ENCODE measurements at places on chromosomes 6 and 20. TPM values are rescaled to one million over a fixed set of nuclear protein-coding genes. Genes with fewer than 3 reads are reported as not detected.

GRCh38 chr6:170381562-170381961 is 75.0 kb downstream of the FAM120B start:
- no peak for DNase-seq

DNA sequence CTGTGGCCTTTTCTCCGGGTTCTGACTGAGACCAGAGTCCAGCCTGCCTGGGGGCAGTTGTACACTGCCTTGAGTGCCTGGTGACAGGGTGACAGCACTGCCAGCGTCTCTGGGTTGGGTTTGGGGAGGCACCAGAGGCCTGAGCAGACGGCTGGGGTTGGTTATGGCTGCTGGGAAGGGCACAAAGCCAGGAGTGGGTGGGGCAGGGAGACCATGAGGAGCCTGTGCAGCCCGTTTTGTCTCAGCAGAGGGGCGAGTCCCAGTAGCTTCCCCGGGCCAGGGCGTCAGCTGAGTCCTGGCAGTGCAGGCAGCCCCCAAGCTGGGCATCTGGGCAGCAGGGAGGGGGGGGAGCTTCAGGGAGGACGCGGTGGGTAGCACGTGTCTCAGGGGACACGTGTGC is 15.3 kb upstream of the SULF2 start:
- DNase-seq = no peak

- no peak for DNase-seq
Observed at GRCh38 chr6:111949546-111949945, 76.3 kb upstream of the FYN start.

- DNase-seq = no peak
Observed at GRCh38 chr6:63213325-63213724, 2.1 kb downstream of the FKBP1C start.

GRCh38 chr20:16574656-16575355 is 1.6 kb upstream of the KIF16B start:
- peak; percentile 75 for DNase-seq

GRCh38 chr20:63742381-63743024 is 2.9 kb downstream of the SLC2A4RG start:
- no peak for DNase-seq

DNA sequence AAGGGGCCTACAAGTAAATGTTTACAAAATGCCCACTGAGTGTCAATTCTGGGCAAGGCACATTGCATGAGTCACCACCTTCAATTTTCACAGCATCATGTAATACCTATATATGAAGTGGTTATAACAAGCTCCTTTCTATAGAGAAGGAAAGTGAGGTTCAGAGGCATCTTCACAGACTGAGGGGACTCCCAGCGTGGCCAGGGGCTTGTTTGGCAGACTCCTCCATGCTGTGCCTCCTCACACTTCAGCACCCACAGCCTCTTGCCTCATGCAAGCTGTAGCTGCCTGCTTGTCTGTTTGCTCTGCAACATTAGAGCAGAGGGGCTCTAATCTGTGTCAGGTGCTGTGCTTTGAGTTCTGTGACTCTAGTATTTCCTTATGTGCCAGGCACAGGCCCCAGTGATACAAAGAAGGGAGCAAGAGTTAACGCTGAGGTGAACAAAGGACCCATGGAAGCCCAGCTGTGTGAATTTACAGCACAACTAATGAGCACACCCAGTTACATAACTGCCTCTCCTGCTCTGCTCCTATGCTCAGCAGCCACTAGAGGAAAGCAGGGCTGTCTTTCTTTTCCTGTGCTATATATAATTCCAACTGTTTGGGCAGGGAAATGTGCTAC is 72.3 kb downstream of the ZHX3 start:
- DNase-seq = no peak

GRCh38 chr6:114810468-114810867 is 467.6 kb upstream of the HS3ST5 start:
- no peak for DNase-seq

DNA sequence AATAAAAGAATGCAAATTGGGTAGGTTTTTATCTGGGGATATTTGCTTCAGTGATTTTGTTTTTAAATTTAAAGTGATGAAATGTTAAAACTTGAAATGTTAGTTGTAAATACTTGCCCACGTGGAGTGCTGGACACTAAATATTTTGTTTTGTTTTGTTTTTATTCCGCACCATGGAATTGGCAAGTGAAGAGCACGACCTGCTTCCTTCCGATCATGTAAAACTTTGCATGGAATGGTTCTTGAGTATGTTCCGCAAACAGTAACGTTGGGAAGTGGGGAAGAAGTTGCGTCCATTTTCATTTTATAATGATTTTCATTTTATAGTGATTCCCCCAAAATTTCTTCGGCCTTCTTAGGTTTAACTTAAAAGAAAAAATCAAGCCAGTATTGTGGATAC is 765 bp downstream of the IRAK1BP1 start:
- DNase-seq = no peak

GRCh38 chr20:15242773-15243172 is 905.4 kb upstream of the FLRT3 start:
- no peak for DNase-seq

DNA sequence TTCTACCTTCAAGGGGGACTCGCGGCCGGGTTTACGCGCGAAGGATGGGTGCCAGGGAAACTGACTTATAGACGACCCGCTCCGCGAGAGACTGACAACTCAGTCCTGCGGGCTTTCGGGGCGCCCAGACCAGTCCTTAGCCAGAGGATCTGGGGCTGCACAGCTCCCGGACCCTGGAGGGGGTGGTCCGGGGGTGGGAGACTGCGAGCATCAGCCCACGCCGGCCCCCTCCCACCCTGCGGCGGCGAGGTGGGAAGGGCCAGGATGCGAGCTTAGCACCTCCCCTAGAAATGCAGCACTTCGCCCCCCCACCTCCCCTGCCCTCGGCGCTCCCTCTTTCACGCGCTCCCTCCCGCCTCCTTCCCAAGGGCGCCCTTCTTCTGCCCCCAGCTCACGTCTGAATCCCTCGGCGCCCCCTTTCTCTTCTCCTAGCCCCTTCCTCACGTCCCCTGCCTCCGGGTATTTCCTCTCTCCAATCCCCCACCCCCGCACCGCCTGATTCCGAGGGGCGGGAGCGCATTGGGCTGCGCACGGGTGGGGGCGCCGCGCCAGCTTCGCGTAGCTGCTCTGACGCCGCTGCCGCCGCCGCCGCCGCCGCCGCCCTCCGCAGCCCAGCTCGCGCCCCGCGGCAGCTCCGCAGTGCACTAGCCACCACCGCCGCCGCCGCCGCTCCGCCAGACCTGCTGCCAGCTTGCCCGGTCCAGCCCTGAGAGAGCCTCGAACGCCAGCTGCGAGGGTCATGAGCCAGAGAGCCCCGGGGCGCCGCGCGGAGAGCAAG is at the start of gene SLC32A1:
Gene SLC32A1 (plus strand): TSS at position 639 of the 778 bp plus-strand sequence. CDS start 239 bp downstream, outside the sequence.
- DNase-seq = no peak

DNA sequence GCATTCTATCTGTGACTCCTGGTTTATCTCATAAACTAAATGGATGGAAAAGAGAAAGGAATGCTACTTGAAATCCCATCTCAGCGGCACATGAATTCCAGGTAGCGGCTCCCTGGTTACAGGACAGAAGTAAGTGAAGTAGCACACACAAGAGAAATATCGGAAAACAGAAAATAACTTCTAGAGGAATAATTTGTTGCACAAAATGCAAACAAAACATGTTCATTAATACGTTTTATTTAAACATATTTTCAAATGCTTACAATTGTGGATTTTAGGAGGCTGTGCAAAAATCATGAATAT is 26.5 kb upstream of the RPS6KA2 start:
- DNase-seq = no peak

- peak; percentile 27 for DNase-seq
Observed at GRCh38 chr6:157143171-157143889, 180.0 kb downstream of the TMEM242 start.

GRCh38 chr6:164396071-164397047 is 913.0 kb downstream of the C6orf118 start:
- no peak for DNase-seq

GRCh38 chr6:70673601-70674000 is 5.9 kb downstream of the SMAP1 start:
- DNase-seq = no peak

GRCh38 chr6:62229231-62229630 is 56.8 kb downstream of the KHDRBS2 start:
- no peak for DNase-seq

DNA sequence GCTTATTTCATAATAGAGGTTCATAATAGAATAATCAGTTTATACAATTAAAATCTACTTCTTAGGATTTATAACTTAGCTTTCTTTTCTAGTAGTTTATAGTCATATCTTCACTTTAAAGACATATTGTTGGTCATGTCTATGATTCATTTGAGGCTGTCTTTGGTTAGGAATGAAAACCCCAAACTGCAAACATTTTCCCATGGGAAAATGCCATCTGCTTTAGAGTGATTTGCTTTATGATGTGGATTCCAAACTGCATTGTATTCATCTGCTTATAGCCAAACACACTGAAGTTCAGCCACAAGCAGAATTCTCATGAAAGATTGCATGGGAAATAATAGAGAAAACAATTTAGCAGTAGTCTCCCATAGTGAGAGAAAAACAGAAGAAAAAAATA is 128.0 kb downstream of the RFPL4B start:
- DNase-seq = no peak

DNA sequence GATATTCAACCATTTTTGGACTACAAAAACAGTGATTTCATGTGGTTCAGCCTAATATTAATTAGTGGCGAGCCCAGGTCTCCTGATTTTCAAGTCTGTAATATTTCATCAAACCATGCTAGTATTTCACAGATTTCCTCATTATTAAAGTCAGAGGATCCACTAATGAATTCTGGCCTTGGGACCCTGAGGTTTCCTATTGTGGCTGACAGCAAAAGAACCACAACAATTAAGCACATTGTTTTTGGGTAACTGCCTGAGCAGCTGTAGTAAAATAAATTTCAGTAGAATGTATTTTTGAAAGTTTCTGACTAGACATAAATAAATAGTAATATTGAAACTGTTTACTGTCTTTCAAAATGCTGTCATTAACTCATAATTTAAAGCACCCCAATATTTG is 630.7 kb upstream of the MMS22L start:
- no peak for DNase-seq

GRCh38 chr6:17454316-17455005 is 61.1 kb downstream of the CAP2 start:
- no peak for DNase-seq

GRCh38 chr6:16824845-16825685 is 63.8 kb upstream of the ATXN1 start:
- no peak for DNase-seq

DNA sequence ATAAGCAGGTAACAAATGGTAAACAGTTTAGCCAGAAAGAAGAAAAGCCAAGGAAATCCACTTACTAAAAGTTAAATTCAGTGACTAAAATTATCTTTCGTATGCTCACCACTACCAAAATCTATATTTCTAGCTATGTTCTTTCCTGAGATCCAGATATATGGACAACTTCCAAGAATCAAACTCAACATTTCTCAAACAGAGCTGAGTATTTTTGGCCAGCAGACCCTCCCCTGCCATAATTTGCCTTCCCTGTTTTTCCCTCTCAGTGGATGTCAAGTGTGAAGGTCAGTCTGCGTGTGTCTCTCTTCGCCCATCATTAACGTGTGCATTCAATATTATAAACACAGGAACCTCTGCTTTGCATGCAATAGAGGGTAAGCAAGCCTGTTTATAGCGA is 42.0 kb downstream of the PRKN start:
- DNase-seq = no peak

GRCh38 chr6:15369838-15370237 is 124.0 kb downstream of the JARID2 start:
- no peak for DNase-seq

DNA sequence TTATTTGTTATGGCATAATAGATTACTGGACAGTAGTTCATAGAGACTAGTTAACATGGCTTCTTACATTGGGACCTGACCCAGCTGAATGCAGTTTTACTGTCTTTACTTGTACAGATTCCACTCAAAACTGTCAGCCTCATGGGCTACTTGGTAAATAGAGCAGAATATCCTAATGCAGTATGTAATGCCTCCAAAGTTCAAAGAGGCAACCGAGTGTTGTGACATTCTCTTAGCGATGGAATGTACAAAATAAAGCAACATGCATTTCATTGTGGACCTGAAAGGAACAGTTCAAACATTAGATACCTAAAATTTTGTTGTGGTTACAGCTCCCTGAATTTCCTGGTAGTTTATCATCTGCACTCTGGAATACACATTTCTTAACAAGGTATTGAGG is 29.1 kb upstream of the RGS17 start:
- no peak for DNase-seq

DNA sequence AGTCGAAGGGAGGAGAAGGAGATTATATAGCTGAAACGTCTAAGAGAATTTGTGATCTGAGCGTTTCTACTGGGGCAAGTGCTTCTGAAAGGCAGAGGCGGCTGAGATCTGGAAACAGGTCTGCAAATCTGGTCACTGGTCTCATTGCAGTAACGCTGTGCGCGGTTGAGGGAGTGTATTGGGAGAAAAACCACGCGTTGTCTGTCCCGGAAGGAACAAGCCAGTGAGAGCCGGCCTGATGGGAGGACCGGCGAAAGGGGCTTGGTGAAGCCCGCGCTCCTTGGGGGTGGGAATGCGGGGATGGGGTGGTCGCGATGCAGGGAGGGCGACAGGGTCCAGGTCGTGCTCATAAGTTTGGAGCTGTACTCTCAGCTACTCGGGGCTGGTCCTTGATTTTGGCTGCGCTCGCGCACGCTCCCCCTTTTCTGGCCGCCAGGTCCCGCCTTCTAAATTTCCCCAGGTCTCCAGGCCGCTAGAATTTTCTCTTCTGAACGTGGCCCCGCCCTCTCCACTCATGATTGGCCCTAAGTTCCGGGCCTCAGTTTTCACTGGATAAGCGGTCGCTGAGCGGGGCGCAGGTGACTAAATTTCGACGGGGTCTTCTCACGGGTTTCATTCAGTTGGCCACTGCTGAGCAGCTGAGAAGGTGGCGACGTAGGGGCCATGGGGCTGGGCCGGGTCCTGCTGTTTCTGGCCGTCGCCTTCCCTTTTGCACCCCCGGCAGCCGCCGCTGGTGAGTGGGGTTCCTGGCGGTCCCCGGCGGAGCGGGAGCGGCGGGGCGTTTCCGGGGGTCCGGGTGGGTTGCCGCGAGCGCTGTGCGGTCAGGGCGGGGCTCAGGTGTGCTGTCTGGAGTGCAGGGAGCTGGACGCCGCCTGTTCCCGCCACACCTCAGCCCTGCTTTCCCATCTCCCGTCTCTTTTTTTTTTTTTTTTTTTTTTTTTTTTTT is at the start of gene MICB:
Gene MICB (plus strand): TSS at position 615 of the 946 bp plus-strand sequence. CDS start 49 bp downstream, at position 664.
- peak; percentile 76 for DNase-seq

TENT5A gene
- total RNA-seq = 7.7 TPM

LRP11 gene
- total RNA-seq = 0.17 TPM

CDH26 gene
- 0.94 TPM for total RNA-seq

DEFB132 gene
- not detected for total RNA-seq

SLC22A3 gene
- not detected for total RNA-seq

TDRD6 gene
- total RNA-seq = not detected

NOX3 gene
- total RNA-seq = not detected

ARMC2 gene
- 6.1 TPM for total RNA-seq

DZANK1 gene
- 2.3 TPM for total RNA-seq

ZNF311 gene
- total RNA-seq = not detected

LHFPL5 gene
- total RNA-seq = not detected

TCF21 gene
- not detected for total RNA-seq

CFAP206 gene
- not detected for total RNA-seq

SLC35D3 gene
- not detected for total RNA-seq

PLCB4 gene
- not detected for total RNA-seq

Measured in CD8-positive, alpha-beta T cell (primary cell).